ENCODE measurements at places on chromosomes 5 and 9.
A peak's percentile ranks its signal among the peaks of the same experiment; 100 is the strongest.

GRCh38 chr9:112532427-112532826 lies 45.8 kb downstream of the KIAA1958 start:
- DNase-seq = peak; percentile 95

GRCh38 chr9:108691614-108692013 lies 164.2 kb downstream of the ACTL7B start:
- no peak for DNase-seq

DNA sequence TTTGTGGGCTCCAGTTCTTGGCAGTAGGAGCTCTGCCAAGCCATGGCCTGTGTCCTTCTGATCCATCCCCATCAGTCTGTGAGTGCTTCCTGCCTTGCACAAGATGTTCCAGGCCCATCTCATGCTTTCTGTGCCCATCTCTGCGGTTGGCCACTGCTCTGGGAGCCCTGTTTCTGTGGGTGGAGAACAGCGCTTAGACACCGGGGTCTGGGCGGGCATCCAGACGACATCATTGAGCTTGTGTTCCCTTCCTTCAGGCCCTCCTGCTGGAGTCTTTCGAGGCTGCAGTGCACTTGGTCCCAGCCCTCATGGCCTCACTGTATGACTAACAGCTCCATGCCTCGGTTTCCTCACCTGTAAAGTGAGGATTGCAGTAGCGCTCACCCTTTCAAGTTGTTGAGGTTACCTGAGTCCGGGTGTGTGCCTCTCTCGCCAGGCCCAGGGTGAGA lies 14.9 kb upstream of the CARD19 start:
- DNase-seq = no peak

DNA sequence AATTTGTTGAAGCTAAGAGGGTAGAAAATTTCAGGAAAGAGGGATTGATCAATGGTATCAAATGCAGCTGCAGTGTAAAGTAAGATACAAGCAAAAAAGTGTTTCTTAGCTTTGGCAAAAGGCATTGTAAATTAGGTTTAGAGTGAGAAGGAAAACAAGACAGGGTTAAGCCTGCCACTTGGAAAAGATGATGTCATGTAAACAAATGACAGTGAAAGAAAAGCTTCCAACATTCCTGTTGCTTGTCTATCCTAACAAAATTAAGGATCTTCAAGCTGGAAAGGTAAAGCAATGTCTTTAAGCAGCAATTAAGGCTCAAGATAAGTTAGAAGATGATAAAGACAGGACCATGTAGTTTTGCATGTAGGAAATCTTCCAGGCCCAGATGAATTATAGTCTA lies 139.1 kb upstream of the PPP2R2B start:
- no peak for DNase-seq

DNA sequence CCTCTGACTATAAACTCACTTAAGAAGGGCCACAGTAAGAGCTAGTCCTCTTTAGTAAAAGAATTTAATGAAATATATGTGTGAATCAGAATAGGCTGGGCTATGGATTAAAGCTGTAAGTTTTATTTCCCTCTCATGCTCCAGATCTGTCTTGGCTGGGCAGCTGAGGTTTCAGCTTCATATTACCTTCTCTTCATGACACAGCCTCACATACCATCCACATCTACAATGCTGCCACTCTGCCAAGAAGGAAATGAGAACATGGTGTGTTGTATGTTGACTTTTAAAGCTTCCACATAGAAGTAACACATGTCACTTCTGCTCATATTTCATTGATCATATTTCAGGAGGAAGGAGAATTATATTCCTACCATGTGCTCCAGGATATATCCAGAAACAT lies 776.0 kb upstream of the ACO1 start:
- DNase-seq = peak; percentile 66

DNA sequence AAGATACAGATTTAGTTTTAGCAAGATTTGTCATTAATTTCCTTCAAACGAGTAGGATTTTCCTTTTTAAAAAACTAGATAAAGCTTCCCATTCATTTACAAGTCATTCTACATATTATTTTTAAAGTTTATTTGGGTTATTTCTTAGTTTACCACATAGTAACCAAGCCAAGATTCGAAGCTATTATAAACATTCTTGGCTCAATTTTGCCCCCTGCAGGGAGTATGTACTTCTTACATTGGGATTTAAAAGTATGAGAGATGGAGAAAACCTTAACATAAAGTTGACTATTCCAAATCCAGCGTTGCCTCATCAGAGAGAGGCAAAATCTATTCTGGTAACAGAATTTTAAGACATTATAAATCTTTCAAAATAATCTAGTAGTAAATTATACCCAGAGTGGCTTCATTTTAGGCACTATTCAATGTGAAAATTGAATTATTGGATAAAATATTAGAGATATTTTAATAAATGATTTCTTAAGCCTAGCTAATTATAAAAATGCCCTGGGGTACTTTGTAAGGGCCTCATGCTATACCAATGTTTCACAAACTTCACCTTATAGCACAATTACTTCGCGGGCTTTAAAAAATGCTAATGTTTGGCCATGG lies 39.1 kb downstream of the FBN2 start:
- peak; percentile 79 for DNase-seq
